ENCODE measurements at places on chromosomes 2 and 18.

GRCh38 chr2:65053199-65053598 lies 3.0 kb upstream of the CEP68 start:
- DNase-seq: peak; percentile 53

GRCh38 chr2:235643680-235644511 lies 150.1 kb downstream of the AGAP1 start:
- no peak for DNase-seq

GRCh38 chr2:120482334-120482733 lies 136.4 kb downstream of the INHBB start:
- DNase-seq: no peak

GRCh38 chr2:96631804-96632435 lies 6.2 kb downstream of the KANSL3 start:
- DNase-seq: no peak

- no peak for DNase-seq
These were observed 131.1 kb downstream of the CDH2 start for GRCh38 chr18:28045880-28046279.
